Stimulated activated CD4-positive, alpha-beta T cell treated with anti-CD3 and anti-CD28 coated beads, Interleukin-12 subunit alpha, Interleukin-12 subunit beta, amount 100 ng/mL, for 4 hours (primary cell): ENCODE measurements at places on chromosomes 12 and 14.

GRCh38 chr14:61470961-61471293 lies 149.5 kb downstream of the PRKCH start:
- DNase-seq = no peak

GRCh38 chr12:72433298-72433697 lies 161.1 kb downstream of the TRHDE start:
- DNase-seq = no peak

GRCh38 chr12:7498809-7499208 lies 4.8 kb downstream of the CD163 start:
- DNase-seq = no peak

DNA sequence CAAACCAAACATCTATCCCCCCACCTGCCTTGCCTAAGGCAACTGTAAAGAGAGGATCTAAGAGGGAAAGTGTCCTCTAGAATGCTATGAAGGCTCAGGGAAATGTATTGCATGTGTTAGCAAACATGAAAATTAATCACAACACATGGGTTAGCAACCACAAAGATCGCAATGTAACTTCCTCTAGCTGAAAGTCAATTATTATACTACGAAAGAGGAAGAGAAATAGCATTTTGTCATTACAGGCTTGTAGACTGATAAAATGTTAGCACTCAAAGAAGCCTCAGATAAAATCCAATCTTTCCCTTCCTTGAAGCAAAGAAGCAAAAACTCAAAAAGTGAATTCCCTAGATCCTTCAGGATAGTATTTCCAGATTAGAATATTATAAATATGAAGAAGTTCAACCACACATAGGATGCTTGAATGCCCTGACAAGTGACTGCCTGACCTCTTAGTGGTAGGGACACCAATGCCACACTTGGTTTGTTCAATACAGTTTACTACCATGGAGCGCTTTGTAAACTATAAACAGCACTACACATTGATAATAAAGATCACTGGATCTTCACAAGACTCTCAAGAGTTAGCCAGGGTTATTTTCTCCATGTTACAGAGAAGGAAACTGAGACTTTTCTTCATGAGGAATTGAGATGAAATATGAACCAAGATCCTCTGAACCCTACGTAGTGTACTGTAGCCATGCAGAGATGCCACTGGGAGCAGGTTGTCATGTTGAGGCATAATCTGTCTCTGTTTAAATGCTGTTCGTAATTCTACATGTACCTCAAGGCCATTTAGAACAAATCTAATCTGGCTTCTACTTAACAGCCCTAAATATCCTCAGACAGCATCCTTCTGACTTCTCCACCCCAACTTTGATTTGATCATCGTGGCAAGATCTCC lies 100.7 kb downstream of the ITPR2 start:
- no peak for DNase-seq

- DNase-seq = peak; percentile 1
Observed at GRCh38 chr14:50607181-50607580, 47.2 kb downstream of the ATL1 start.

GRCh38 chr12:57590864-57591781 lies at the start of gene PIP4K2C:
Gene PIP4K2C (plus strand): TSS chr12:57591192. CDS start chr12:57591290, 98 bp downstream.
- DNase-seq = peak; percentile 73

DNA sequence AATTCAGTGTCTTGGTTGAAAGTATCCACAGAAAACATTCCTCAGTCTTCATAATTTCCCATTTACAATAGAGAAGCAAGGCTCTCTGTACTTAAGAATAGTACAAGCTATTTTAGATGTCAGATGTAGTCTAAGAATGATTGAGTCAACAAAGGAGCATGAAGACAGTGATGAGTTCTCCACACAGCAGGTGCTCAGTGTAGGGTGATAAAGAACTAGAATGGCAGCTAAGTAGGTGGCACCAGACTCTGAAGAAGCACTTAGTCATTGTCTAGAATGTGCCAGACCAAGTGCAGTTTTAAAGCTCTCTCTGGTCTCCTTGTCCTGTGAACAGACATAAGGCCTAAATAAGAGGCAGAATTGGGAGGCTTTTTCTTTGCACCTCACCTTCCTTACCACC lies 504.6 kb downstream of the NRXN3 start:
- no peak for DNase-seq

DNA sequence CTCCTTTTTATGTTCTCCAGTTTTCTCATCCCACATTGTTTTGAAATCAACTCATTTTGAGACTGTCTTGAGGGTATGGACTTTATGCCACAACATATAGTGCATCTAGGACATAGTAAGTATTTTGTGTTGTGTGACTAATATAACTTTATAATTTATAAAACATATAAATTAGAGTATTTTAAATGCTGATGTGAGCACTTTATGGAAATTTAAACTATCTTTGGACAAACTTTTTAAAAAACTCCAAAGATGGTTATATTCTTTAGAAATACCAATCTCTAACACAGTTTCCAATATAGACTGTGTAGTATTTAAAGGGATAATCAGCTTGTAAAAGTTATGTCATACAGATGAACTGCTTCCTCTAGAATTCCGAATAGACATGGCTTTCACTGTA lies 87.4 kb downstream of the LRIG3 start:
- no peak for DNase-seq

DNA sequence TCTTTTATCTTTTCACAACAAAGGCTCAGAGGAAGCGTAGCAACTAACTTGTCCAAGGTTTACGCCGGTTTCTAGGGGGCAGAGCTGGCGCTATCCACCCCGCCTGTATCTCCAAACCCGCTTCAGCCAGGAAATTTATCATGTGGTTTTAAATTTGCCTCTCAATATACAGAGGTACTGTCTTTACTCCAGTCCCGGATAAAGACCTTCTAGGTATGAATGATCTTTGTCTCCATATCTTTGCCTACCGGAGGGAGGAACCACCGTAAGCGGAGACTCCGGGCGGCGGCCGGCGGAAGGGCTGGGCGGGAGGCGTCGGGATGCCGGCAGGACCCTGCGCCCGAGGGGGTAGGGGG lies 693 bp upstream of the RIMKLB start:
- DNase-seq = no peak

GRCh38 chr12:94190623-94191022 lies 42.2 kb downstream of the PLXNC1 start:
- no peak for DNase-seq

DNA sequence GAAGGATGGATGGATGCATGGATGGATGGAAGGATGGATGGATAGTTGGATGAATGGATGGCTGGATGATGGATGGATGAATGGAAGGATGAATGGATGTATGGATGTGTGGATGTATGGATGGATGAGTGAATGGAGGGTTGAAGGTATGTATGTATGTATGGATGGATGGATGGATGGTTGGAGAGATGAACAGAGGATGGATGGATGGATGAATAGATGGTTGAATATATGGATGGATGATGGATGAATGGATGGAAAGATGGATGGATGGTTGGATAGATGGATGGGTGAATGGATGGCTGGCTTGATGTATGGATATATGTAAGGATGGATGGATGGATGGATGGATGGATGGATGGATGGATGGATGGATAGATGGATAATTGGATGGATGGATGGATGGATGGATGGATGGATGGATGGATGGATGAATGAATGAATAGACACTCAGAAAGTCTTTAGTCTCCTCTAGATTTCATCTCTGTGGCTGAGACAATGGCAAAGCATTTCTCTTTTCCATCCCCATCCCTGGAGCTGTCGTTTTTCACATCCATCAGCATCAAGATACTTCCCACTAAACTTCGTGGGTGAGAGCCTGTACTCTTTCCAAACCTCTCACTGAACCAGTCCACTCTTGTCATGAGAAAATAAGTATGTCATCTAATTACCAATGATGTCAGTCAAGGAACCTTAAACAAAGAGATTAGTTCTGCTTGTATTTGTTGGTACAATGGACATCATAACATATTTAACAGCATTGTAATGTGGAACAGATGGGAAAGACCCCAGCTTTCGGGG lies 74.8 kb upstream of the CLMN start:
- DNase-seq = no peak

DNA sequence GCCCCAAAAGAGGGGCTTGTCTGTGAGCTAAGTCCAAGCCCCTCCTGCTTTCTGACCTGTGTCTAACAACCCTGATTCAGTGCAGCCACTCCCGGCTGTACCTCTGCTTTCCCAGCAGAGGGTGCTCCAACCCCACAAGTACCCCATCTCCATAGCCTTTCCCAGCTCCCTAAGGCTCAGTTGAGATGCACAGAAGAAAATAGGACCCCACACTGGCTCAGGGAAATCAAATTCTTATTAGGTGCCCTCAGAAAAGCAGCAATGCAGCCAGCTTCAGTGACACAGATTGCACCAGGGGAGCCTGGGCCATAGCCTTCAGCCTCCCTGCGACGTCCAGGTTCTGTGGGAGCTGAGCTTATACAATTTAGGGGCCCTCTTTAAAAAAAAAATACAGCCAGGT lies 49.9 kb downstream of the LRRC74A start:
- DNase-seq = peak; percentile 31

- no peak for DNase-seq
Observed at GRCh38 chr12:119258149-119258548, 76.4 kb upstream of the CCDC60 start.
